ENCODE measurements at places on chromosomes 5 and 9.

GRCh38 chr5:26482076-26482809 lies 556.1 kb downstream of the CDH9 start:
- DNase-seq: no peak

GRCh38 chr5:158390577-158390976 lies 531.6 kb upstream of the CLINT1 start:
- DNase-seq: no peak

DNA sequence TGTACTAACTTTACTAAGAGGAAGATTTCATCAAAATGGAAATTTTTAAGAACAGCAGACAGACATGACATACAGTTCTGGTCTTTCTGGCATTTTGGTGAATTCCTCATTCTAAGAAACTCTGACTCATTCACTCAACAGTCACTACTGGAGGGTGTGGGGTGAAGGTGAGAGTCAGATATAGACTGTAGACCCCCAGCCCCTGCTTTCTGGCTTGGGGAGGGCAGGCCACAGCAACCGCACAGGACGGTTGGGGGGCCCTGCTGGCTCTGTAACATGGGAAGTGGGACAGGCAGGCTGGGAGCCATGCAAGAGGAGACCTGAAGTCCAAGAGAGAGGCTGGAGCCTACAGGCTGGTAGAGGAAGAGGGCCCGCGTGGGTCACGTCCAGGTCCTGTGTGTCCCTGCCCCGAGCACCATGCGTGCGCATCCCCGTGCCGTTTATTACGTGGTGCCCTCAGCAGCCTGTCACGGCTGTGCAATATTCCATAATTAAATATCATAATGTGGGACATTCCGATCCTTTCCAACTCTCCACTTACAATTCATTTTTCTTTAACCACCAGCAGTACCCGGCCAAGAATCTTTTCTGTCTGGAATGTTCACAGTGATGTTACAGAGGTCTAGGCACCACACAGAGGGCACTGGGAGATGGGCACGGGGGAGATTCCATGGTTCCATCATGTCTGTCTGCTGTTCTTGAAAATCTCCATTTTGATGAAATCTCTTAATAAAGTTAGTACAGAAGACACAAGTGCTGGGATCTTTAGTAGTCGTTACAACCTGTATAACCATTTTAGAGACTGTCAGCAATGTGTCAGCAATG lies 75.5 kb downstream of the SEMA4D start:
- DNase-seq: no peak

DNA sequence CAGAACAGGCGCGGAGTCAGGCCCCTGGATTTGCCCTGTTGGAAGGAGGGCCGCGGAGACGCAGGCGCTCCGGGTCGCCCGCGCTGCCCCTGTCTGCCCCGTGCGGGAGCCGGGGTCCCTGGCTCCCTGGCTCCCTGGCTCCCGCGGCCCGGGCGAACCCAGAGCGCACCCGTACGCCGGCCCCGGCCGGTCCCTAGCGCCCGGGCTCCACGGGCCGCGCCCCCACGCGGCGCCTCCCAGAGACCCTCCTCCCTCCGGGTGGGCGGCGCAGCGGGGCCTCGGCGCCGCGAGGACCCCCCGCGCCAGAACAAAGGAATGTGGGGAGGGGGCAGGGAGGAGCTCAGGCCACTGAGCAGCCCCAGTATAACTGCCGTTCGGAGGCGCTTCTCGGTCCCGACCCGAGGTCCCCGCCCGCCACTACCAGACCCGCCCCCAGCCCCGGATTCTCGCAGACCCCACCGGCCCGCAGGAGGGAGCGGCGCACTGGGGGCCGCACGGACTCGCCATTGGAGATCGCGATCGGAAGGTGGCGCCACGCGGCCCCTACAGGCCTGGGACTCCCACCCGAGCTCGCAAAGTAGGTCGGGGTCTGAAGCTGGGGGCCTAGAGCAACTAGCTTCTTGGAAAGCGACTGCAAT lies 2.4 kb downstream of the NFIL3 start:
- no peak for DNase-seq

GRCh38 chr5:43193894-43194265 lies 1.9 kb downstream of the NIM1K start:
- DNase-seq: no peak

DNA sequence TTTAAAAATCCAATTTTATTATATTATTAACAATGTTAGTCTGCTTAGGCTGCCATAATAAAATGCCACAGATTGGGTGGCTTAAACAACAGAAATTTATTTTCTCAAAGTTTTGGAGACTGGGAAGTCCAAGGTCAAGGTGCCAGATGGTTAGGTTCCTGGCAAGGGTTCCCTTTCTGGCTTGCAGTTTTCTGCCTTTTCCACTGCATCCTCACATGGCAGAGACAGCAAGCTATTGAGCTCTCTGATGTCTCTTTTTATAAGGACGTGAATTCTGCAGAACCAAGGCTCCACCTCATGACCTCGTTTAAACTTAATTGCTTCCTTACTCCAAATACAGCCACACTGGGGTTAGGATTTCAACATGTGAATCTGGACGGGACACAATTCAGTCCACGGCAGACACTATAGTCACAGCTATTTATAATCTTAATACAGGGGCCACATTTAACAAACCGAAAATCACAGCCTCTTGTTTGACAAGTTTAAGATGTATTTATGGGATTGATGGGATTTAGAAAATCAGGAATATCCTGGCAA lies 174.9 kb upstream of the PUM3 start:
- DNase-seq: no peak

GRCh38 chr9:16308645-16309044 lies 561.8 kb downstream of the BNC2 start:
- DNase-seq: no peak

DNA sequence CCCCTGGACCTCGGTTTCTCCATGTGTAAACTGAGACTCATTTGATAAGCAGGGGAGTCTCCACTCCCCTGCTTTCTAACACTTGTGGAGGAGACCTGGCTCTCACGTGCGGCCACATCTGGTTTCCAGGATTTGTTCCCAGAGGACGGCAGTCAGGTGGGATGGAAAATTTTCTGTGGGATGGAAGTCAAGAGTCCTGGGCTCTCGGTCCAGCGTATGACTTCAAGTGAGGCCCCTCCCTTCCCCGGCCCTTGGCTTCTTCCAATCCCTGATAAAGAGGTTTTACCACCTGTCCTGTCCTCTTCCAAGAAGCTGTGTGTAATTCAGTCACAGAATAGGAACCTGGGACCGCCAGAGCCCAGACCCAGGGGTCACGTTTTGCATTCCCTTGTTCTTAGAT lies 35.0 kb downstream of the TMOD1 start:
- no peak for DNase-seq

DNA sequence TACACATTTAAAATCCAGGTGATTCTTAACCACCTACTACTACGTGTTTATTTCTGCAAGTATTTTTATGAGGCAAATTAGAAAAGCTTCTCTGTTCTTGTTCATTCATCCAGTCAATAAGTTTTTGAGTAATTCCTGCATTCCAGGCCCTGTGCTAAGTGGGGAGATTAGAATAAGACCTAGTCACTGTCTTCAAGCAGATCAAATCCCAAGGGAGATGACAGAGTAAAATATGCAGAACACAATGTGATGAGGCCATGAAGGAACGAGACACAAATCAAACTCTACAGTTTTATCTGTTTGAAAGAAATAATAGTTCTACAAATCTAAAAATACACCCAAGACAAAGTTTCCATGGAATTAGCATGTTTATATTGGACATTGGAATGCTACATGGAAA lies 158.8 kb downstream of the CEP120 start:
- no peak for DNase-seq

DNA sequence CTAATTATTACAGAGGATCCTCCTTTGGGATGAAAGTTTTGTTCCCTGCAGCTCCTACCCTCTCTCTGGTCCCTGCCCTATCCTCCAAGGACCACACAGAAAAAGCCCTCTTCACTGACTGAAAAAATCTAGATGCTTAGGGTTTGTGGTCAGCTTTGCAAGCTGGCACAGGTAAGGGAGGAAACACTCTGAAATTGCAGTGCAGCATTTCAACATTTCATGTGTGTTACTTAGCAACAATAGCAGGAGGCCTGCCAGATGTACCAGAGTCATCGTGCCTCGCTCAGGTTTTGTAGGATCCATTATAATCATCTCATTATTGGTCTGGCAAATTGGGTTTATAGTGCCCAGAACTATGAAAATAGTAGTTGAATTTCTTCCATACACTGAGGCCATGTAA lies 109.5 kb downstream of the PALM2AKAP2 start:
- DNase-seq: no peak

DNA sequence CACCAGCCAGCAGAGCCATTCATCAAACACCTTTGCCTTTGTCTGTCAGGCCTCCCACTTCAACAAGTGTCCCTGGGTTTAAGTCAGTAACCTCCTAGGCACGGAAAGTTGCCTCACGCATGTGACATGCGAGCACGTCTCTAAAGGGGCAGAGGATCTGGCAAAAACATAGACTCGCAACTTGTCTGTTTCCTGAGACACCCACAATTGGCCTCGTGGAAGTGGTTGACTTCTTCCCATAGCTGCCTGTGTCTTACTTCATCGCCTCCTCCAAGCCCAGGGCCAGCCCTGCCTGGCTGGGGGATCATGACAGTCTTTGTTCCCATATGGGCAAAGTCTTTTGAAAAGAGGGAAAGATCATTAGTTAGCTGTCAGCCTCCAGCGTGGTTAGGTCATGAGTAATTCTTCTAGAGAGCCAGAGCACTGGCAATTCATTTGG lies 35.5 kb upstream of the GLRX start:
- DNase-seq: no peak
